ENCODE measurements at places on chromosomes 5 and 9.
A peak's percentile ranks its signal among the peaks of the same experiment; 100 is the strongest.

- H3K4me3 ChIP-seq: no peak overlapping the region
- H3K4me1 ChIP-seq: peaks cover 16% of the 10 kb centered on the region
- no peaks in the 10 kb centered on the region for H3K36me3 ChIP-seq
Measured at GRCh38 chr9:135213566-135213965, 126.1 kb downstream of the OLFM1 start.

DNA sequence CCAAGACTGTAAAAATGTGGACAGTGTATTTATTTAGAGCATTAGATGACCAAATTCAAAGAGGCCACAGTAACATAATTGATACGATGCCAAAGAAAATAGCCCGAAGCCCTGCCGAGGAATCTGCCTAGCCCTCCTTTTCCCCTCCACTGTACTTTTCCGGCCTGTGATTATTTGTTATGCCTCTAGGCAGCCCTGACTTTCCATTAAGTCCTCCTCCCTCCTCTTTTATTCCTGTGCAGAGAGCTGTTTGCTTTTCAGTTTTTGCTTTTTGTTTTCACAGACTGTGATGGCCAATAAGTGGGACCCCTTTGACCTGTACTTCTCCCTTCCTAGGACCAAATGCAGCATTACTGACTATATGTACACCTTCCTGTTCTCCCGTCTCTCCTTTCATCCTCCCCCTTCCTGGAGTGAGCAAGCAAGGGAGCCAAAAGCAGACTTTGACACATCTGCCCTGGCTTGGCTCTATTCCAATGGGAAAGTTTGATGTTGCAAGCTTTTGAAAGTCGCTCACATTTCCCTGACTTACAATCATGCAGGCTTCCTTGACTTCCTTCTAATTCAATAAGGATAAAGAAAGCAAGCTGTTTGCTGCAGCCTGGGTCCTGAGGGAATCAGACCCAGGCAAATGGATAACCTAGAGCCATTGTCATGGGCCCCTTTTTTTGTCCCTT, 76.1 kb downstream of the NREP start:
- H3K27ac ChIP-seq: peak overlapping the region; percentile 48
- no peaks in the 10 kb centered on the region for H3K27me3 ChIP-seq
- H3K36me3 ChIP-seq: no peaks in the 10 kb centered on the region
- DNase-seq: no peak
- no peak overlapping the region for H3K4me3 ChIP-seq

DNA sequence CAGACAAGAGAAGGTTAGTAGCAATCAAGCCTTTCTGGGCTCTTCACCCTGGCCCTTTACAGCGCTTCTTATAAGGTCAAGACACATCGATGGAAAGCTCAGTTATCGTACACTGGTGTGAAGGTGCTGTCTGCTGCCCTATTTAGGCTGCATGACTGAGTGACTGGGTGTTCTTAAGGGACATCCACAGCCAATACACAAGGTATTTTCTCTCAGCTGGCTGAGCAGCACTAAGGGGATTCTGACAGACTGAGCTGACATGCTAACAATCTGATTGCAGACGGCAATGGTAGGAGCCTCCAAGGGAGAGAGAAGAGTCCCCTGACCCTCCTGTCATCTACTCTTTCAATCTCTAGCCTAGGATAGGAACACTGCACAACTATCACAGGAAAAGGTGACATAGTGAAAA, 577.9 kb downstream of the ISL1 start:
- H3K36me3 ChIP-seq: no peaks in the 10 kb centered on the region
- H3K4me3 ChIP-seq: no peak overlapping the region
- no peaks in the 10 kb centered on the region for H3K27me3 ChIP-seq
- DNase-seq: no peak
- H3K27ac ChIP-seq: no peak overlapping the region

GRCh38 chr5:83554686-83555085, 83.1 kb downstream of the VCAN start:
- H3K4me3 ChIP-seq: no peak overlapping the region
- H3K4me1 ChIP-seq: no peaks in the 10 kb centered on the region
- no peak overlapping the region for H3K27ac ChIP-seq
- H3K27me3 ChIP-seq: no peaks in the 10 kb centered on the region
- no peaks in the 10 kb centered on the region for H3K36me3 ChIP-seq

DNA sequence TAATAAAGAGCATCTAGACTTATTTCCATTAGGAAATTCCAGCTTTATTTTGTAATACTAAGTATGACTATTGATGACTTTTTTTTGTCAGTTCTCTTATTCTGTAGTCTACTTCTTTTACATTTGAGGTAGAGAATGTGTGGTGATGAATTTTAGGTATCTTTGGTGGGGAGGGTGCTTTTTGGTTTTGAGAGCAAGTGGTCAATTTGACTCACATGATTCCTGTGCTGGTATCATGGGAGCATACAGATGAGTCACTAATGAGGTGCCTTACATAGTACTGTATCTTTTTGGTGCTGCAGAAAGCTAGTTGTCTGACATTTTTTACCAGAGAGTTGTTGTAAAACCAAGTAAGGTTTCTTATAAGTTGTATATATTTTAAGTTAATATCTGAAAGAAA, 35.3 kb downstream of the ERBIN start:
- H3K27ac ChIP-seq: no peak overlapping the region
- no peak overlapping the region for H3K4me3 ChIP-seq
- no peak for DNase-seq
- H3K27me3 ChIP-seq: no peaks in the 10 kb centered on the region
- H3K36me3 ChIP-seq: no peaks in the 10 kb centered on the region

GRCh38 chr5:67724412-67725135, 491.0 kb upstream of the PIK3R1 start:
- no peak overlapping the region for H3K4me3 ChIP-seq
- no peak overlapping the region for H3K27ac ChIP-seq
- no peaks in the 10 kb centered on the region for H3K27me3 ChIP-seq
- no peaks in the 10 kb centered on the region for H3K4me1 ChIP-seq
